ENCODE measurements at places on chromosomes 7 and 10.

DNA sequence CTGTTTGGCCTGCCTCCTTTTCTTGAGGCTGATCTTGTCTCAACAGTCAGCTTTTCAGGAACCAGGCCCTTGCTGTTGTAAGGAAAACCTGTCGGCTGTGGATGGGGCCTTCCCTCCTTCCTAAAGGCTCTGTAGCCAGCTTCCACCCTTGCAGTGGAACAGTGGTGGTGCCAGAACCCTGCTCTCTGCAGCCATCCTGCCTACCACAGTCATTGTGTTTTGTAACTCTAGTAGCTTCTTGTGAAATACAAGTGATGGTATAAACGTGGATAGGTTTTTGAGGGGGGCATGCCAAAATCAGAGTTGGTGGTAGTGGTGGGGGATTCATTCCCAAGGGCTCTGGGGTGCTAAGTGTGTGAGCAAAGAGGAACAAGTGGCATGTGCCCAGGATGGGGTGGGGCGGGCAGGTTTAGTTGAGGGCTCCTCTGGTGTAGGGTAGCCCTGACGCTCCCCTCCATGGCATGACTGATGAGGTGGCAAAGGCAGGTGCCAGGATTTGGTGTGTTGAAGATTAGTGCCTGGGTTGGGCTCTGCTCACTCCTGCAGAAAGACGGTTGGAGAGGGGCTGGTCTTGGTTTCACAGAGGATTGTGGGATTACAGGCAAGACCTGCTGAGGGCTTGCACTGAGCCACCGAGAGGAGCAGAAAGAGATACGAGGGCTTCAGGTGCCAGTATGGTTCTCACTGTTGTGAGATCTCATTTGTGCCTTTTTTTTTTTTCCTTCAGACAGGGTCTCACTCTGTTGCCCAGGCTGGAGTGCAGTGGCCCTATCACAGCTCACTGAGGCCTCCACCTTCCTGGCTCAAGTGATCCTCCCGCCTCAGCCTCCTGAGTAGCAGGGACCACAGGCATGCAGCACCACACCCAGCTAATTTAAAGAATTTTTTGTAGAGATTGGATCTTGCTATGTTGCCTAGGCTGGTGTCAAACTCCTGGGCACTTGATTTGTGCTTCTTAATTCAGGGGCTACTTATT is 7.4 kb downstream of the TSPAN14 start:
- no peak for DNase-seq

DNA sequence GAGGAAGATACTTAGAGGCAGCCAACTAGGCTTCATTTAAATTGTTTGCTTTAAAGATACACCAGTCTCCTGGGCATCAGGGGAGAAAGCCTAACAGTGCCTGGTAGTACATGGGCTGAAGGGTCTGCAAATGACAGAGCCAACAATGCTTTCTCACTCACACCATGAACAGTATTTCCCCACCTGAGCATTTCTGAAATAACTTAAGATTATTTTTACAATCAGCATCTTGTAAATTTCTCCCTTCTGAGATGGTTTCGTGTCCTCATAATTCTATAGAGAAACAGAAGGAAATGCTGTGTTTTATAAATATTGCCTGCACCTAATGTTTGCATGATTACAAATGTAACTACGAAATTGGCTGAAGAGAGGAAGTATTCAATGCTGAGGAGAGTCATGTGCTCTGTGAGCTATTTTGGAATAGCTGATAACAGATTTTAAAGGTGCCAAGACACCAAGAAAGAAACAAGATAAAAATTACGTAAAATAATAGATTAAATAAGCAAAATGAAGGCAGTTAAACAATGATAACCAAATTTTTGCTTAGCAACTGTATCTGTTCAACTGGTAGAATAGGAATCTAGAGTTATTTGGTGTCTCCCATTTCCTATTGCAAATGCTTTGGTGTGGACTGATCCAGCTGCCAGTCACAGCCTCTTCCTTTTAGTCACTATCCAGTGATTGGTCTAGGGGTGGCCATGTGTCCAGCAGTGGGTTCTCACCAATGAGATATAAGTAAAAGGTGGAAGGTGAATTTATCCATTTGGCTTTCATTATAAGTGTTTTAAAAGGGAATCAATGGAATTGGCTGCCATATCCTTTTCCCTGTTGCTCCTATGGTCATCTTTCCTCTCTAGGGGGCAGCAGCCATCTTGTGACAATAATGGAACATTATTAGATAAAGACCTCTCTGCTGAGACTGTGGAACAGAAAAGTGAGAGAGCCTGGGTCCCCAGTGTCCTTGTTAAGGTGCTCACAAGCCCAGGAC is 167.9 kb upstream of the SLC26A5 start:
- DNase-seq = no peak

DNA sequence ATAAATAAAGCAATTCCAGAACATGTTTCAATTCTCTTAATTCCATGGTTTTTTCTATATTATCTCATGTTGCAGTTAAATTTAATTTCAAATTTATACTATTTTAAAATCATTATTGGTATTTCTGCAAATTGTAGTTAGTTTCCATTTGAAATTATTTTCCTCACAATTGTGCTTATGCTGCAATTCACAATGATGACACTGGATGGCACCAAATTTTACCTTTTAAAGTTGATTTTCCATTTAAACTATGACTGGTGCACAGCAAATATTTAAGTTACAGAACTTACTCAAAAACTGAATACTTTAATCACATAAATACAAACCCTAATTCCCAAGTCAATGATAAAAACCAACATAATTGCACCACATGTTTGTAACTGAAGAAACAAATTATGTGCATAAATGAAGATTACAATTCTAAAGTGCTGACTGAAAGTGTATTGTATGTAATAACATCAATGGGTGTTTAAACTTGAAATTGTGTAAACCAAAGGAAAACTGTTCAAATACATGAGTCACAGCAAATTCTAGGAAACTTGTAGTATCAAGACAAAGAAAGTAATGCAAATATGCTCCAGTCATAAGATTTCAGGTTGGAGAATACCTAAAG is 75.3 kb upstream of the AASS start:
- no peak for DNase-seq

GRCh38 chr10:116657863-116658551 is 37.3 kb downstream of the PNLIPRP2 start:
- no peak for DNase-seq

GRCh38 chr7:37659971-37660565 is 23.5 kb upstream of the GPR141 start:
- no peak for DNase-seq
